ENCODE measurements at places on chromosomes 2 and 18.

- DNase-seq, result peak; percentile 36
Observed at GRCh38 chr2:196088203-196088602, 19.6 kb upstream of the DNAH7 start.

DNA sequence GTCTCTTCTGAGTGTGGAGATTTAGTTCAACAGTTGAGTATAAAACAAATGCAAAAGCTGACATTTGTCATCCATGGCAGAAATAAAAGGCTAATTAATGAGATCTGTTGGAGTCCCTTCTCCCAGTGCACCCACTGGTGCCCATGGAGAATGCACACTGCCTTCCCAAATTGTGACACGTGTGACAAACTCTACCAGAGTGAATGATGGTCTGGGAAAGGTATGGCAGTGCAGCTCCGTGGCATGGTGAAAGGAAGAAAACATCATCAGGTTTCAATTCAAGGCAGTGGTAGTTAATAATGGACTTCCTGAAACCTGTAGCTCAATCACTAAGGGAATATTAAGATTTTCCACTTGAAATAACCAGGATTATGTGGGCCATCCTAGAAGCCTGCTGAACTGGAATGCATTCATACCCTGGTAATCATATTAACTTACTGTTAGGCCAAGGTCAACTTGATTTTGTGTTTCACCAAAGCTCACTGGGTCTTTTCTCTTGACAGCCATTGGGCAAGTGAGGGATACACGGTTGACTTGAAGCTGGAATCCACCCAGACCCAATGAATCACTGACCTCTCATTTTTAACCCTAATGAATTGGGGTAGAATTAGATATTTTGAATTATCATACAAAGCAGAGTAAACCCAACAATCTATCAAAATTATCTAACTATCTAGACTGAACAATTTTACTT is 167.6 kb downstream of the AFF3 start:
- DNase-seq, result no peak

- DNase-seq, result no peak
Observed at GRCh38 chr2:217415316-217415715, 555.5 kb upstream of the TNP1 start.

GRCh38 chr2:59824314-59824713 is 729.1 kb downstream of the BCL11A start:
- no peak for DNase-seq

DNA sequence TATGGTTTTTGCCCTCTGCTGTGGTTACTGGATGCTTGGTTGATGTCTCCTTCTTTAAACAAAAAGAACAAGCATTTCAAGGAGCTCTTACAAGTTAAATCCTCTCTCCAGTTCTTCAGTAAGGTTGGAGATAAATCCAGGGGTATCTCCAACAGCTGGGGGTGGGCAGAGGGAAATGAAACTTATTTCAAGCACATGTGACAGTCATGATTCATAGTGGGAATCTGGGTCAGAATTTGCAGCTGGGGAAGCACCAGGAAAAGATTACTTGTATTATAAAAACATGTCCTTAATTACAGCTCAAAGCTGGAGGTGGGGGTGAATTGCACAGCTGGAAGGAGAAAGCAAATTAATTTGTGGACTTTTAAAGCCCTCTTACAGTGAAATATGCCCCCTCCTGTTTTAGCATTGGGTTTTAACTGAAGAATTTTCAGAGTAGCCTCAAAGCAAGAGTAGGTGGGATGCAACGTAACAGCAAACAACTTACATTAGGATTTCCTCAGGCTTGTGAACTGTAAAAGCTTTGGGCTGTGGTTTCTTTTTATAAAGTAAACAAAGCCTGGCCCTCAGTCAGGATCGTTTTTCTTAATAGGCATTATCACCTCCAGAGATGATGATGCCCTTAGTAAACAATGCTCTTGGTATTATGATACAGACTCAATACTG is 596.4 kb downstream of the NYAP2 start:
- DNase-seq, result no peak
